NCI-H146 (cell line): ENCODE measurements at places on chromosomes 1 and 21.
A peak's percentile ranks its signal among the peaks of the same experiment; 100 is the strongest.

DNA sequence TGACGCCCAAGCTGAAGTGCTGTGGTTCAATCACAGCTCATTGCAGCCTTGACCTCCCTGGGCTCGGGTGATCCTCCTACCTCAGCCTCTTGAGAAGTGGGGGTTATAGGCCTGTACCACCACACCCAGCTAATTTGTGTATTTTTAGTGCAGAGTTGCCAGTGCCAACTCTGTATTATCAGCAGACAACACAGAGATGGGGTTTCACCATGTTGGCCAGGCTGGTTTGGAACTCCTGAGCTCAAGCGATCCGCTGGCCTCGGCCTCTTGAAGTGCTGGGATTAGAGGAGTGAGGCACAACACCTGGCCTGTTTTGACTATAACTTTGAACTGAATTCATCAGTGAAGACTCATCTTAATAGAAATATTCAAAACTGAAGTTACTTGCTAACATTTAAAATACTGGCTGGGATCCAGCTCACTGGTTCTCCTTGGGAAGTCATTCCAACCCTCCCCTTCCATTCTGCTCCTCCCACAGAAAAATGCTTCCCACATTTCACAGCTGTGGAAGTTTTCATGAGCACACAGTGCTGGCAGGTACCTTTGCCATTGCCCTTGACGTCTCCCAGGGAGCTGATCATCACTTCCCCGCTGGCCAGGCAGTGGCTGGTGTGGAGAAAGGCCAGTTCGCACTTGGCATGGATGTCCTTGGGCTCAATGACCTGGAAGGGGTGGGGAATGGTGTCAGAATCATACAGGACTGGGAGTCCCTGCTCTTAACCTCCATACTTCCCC lies 4.7 kb downstream of the SELENBP1 start:
- DNase-seq: no peak

DNA sequence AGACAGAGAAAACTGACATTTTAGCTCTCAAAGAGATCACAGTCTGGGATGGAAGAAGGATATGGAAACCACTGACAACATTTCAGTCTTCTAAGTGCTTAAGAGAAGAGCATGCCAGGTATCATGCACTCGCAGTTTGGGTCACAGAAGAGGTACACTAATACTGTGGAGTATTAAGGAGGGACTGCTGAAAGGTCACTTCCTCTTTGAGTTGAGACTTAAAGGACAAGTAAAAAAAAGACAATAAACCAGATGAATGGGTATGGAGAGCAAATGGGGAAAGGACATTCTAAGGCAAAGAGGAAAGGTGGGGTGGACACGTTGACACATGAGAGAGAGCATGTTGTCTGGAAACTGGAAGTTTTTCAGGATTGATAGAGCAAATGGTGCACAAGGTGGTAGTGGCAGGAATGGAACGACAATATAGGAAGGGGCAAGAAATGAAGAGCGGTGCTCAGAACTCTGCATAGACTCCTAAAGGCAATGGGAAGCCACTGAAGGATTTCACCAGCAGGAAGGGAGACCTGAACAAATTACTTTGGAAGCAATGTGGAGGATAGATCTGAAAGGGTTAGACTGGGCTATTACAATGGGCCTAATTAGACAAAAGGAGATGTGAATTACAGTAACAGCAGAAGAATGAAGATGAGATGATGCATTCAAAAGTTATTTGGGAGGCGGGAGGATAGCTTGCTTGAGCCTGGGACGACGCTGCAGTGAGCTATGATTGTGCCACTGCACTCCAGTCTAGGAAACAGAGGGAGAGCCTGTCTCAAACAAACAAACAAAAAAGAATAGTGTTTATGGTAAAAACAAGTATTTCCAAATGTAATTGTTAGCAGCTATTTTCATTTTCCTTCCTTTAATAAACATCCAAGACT lies 11.1 kb downstream of the DIPK1A start:
- no peak for DNase-seq

- no peak for DNase-seq
Observed at GRCh38 chr21:41895643-41896493, 16.7 kb upstream of the PRDM15 start.

GRCh38 chr1:179313004-179313403 lies 19.4 kb downstream of the SOAT1 start:
- DNase-seq: no peak

- no peak for DNase-seq
Observed at GRCh38 chr21:43842742-43843141, 22.3 kb upstream of the AGPAT3 start.

DNA sequence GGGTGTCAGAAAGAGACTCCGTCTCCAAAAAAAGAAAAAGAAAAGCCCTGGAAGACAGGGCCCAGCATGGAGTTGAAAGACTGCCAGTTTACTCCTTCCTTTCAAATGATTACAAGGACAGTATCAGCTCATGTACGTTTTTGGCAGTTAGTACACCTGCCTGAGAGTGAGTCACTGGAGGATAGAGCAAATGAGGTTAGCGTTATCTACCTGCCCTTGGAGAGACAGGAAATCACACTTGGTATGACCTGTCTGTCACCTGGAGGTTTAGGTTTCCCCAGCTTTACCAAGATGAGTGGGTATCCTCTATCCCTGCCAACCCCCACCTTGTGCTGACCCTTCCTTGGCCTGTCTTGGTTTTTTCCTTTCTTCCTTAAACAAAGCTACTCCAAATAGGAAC lies 96.8 kb upstream of the BMP8A start:
- peak; percentile 31 for DNase-seq

DNA sequence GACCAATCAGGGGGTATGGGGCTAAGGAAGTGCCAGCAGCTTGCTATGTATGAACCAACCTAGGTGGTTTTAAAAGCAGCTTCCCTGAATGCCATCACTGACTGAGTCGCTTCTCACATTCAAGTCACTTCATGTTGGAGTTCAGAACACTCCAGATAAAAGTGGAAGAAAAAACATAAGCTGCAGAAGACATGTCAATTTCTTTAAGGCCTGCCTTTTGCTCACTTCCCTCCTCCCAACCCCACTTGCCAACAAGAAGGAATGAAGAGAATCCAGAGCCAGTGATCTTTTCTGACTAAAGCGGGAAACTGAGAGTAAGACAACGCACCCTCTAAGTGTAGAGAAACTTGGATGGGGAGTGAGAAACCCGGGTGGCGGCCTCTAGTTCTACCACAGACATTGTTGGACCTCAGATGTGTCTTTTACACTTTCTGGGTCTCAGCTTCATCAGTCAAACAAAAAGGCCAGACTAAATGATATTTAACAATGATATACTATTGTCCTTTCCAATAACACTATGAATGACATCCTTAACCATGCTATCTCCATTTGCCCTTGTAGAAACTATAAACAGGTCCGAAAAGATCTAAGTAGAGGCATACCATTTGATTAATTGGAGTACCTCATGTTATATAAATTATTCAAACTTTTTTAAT lies 54.1 kb downstream of the LUZP1 start:
- DNase-seq: no peak

GRCh38 chr1:88877382-88877825 lies 14.0 kb downstream of the GTF2B start:
- DNase-seq: peak; percentile 6

- no peak for DNase-seq
Observed at GRCh38 chr1:208332036-208332773, 88.0 kb upstream of the PLXNA2 start.

- no peak for DNase-seq
Observed at GRCh38 chr1:226129230-226129629, 57.3 kb downstream of the ACBD3 start.

GRCh38 chr1:63534406-63534805 lies 11.1 kb downstream of the EFCAB7 start:
- DNase-seq: peak; percentile 32

DNA sequence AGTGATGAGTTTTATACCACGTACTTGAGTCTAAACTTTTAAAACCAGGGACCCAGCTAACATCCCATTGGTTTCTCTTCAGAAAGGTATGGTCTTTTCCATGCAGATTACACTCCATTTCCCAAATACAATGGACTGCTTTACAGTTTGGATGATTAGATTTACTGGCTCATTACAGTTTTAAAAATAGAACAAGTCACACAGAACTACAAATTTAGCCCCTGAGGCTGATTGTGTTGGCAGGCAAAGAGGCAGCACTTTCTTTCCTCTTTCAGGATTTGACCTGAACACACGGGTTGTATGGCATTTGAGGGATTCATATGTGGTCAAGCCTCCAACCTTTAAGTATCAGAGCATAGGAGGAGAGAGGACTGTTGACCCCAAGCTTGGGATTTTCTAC lies 21.8 kb upstream of the VTCN1 start:
- no peak for DNase-seq

DNA sequence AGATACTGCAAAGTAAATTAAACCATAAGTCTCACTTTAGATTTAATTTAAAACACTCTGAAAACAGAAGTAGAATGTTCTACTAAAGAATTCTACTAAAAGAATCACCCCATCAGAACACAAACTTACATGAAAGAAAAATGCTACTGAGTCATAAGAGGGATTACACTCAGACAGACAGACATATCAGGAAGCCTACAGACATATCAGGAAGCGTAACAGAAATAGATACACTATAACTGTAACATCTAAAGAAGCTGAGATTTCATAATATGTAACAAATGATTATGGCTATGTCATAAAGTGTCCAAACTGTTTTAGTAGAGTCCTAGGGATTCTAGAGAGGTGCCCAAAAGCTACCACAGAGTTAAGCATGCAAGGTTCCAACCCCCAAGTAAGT lies 23.9 kb downstream of the FOXJ3 start:
- DNase-seq: no peak

DNA sequence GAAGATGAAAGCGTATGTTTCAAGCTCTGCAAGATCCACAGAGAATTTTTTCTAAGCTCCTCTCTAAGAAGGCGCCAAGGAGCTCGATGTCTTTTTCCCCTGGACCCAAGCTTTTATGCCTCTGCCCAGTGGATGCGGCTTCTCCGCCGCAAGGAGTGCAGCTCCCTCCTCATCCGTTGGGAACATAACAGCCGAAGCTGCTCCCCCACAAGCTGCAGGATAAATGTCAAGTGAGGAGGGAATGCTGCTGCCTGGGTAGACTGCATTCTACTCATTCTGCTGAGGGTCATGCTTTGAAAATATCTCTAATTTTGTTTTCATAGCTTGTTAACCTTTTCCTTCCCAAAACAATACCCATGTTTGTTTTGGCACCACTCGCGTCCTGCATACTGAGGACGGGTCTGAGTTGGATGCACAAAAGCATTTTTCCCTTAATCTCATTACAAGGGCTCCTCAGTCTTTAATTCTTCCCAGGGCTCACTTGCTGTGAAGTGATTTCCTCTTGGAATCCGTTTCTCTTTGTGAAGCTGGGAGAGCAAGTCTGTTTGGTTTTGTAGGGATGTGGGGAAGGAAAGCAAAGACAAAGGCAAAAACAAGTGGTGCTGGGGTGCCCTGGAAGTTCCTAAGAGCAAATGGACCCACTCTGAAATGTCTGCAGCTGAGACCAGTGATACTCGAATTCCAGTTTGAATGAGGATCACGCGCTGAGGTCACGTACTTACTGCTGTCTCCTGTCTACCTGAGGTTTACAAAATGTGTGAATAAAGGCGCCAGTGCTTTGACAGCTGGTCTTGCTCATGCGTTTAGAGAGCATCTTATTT lies 134.0 kb upstream of the IRF2BP2 start:
- peak; percentile 37 for DNase-seq

GRCh38 chr1:183143576-183144315 lies 42.3 kb upstream of the LAMC2 start:
- DNase-seq: no peak
